ENCODE measurements at places on chromosomes 6 and 20.

- no peak for DNase-seq
These were observed 289.5 kb downstream of the BTBD9 start for GRCh38 chr6:38350220-38350619.

- no peak for DNase-seq
These were observed 3.7 kb downstream of the ENPP1 start for GRCh38 chr6:131811500-131811899.

- DNase-seq, result no peak
These were observed 116.3 kb upstream of the SCGN start for GRCh38 chr6:25535632-25536225.

DNA sequence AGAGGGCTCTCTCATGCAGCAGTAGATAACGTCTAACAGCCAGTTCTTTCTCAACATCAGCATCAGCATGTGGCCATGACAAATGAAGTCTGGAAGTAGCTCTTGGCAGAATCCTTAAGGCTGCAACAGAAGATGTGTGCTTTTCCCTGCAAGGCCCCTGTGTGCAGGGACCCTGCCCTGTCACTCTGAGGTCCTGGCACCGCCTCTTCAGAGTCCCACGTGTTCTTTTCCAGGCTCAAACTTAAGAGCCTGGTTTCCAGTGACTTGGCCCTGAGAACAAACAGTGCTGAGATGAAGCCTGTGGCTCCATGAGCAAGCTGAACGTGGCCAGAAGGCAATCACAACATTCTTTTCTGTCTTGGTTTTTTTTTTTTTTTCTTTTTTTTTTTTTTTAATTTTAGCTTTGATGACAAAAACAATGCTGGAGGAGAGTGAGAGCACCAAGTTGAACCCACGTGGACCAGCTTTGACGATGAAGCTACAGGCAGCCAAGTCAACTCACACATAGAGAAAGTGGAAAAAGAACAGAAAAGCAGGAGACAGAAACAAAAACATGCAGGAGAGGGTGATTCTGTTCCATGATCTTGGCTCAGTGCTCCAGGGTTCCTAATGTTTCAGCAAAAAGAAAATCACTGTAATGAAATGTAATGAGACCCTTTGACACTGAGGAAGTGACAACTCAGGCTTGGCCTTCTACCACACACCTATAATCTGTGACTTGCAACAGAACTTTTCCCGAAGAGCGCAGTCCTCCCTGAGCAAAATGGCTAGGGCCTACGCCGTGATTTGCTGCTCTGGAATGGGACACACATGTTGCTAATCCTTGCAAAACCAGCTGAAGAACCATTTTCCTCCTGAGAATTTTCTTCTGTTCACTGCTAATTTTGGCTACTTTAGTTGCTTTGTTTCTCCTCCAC lies 86.1 kb downstream of the FOXC1 start:
- DNase-seq, result no peak

DNA sequence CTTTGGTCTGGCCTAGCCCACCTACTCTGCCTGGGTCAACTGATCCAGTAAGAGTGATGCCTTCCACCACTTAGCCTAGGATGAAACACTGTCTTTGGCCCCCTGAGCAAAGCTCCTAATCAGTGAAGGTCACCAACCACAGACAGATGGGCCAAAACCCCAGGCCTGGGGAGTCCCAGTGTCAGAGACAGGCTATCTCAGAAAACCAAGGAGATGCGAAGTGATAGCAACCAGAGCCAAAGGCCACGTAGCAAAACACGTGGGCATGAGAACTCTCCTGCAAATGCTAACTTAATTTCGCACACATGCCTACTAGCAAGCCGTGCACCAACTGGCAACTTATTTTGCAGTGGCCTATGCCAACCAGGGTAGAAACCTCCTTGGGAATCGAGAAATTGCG lies 29.1 kb downstream of the AGPAT4 start:
- no peak for DNase-seq

- no peak for DNase-seq
These were observed 91.5 kb upstream of the SASH1 start for GRCh38 chr6:148250975-148251685.

GRCh38 chr6:13241364-13241763 lies 87.0 kb downstream of the TBC1D7 start:
- DNase-seq, result no peak

GRCh38 chr20:61558726-61559125 lies 306.7 kb downstream of the CDH4 start:
- DNase-seq, result no peak

- DNase-seq, result no peak
These were observed 205.0 kb downstream of the KCNQ5 start for GRCh38 chr6:72826744-72827438.

DNA sequence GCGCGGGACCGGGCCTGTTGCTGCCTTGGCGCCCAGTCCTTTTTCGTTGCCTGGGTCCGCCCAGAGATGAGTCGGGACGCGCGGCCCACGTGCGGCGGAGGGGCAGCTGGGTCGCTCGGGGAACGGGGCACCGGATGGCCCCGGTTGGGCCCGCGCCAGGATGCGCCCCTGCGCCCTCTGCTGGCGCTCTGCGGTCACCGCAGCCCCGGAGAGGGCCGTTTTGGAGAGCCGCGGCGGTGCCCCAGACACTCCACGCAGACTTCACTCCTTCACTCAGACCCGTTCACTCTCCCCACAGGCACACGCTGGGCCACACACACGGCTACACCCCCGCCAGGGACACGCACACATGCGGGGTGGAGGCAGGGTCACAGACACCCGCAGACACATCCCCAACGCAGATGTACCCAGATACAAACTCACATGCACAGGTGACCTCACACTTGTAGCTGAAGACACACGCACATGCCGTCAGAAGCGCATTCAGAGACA lies 38.8 kb downstream of the SRC start:
- DNase-seq, result peak; percentile 69

- DNase-seq, result no peak
These were observed 14.8 kb upstream of the CEP162 start for GRCh38 chr6:84242265-84242664.

DNA sequence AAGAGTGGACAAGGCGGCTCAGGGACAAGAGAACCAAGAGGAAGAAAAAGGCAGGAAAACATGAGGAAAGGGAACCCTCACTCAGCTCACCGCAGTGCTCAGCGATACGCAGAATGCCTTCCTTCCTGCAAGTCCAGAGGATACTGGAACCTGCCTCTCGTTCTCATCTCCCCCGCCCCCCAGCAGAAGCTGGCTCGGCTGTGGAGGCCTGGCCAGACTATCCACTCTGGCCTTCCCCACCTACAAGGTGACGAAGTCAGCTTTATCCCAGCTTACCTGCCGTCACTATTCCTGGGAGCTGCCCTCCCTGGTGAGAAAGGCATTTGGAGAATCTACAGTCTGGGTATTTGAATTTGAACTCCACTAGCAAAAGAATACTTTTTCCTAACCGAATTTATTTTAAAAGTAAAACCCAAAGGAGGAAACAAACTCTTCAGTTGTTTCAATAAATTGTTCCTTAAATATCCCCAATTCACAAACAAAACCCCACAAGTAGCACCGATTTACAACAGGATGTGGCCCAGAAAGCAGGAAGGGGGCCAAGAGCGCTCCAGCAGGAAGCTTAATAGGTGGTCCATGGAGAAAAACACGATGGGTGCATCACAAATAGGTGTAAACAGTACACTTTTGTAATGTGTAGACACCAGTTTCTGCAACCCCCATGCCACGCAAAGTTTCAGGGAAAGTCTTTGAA lies 2.1 kb upstream of the DIDO1 start:
- DNase-seq, result no peak

GRCh38 chr6:116373300-116373699 lies 2.6 kb downstream of the DSE start:
- no peak for DNase-seq

- DNase-seq, result no peak
These were observed 5.5 kb downstream of the MANBAL start for GRCh38 chr20:37295001-37295400.

DNA sequence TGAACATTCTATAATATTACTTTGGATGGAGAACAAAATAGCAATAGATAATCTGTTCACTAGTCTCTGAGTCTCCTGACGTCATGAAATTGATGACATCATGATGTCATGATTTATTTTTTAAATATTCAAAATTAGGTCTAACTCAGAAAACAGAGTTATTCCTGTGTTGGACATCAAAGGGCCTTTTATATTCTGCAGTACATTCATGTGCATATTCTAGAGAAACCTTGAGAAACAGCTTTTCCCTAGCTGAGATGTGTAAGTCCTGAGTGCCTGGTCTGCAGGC lies 53.3 kb downstream of the MYB start:
- DNase-seq, result no peak

DNA sequence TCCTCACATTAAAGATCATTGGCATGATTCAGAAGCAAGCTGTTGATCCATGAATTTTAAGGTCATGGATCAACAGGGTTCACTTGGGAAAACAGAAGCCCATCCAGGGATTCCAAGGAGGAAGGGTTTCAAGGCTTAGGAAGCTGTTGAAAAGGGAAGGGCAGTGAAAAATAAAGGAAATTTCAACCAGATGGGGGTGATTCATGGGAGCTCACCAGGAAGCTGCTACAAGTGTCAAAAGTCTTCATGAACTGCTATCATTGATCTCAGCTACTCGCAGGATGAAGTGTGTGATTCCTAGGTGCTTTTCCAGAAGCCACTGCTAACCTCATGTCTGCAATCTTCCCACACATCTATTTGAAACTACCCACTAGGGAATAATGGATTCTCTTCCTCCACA lies 26.2 kb downstream of the ADTRP start:
- no peak for DNase-seq

DNA sequence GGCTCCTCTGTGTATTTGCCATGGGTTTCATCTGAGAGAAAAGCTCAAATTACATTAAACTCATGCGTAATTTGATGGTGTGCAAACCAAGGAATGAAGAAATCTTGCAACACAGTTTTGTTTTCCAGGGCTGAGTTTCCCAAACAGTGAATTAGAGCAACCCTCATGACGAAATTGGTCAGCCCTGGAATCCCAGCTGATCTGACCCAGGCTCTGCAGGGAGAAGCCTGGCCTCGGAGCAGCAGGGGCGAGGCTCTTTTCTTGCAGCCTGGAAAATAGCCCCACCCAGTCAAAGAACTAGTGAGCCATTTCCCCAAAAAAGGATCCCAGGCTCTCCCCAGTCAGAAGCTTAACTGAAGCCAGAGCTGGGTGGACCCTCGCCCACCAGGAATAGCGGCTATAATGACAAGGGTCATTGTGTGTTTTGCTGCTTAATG lies 107.3 kb upstream of the SNX9 start:
- no peak for DNase-seq

DNA sequence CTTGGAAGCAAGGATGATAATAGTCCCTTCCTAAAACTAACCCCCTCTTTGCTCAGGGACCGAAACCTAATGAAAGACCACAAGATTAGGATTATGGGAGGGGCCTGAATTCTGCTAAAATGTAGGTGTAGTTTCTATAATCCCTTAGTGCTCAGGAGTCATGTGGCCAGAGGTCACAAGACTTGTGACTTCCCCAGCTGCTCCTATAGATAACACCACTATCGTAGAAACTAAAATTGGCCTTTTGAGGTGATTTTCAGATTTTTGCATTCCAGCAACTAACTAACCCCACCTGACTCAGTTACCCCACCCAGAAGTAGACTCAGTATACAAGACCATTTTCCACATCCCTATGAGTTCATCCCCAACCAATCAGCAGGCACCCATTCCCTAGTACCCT lies 42.1 kb downstream of the MDN1 start:
- peak; percentile 62 for DNase-seq

- no peak for DNase-seq
These were observed 100.0 kb downstream of the CD24 start for GRCh38 chr6:106874481-106874880.

- no peak for DNase-seq
These were observed 356.7 kb downstream of the BCKDHB start for GRCh38 chr6:80463197-80463596.

DNA sequence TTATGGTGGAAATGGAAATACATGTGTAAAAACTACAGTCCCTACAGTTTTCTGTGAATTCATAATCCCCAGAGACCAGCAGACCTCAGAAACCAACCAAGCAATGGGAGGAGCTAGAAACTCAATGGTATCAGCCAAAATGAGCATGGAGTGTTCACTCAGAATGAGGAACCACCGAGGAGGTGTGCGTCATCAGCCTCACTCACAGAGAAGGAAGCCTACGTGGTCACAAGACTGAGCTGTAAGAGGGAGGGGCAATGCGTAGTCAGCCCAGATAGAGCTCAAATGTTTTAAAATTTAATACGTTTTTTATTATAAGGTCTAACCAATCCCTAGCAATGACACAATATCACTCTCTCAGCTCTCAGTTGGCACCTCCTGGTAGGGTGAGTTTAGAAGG lies 17.4 kb downstream of the MYLK4 start:
- DNase-seq, result no peak

- no peak for DNase-seq
These were observed 145.8 kb downstream of the PLCB4 start for GRCh38 chr20:9214685-9215084.

GRCh38 chr20:10927011-10927583 lies 253.3 kb upstream of the JAG1 start:
- DNase-seq, result no peak
